Caki2 (cell line): ENCODE measurements at places on chromosomes 2 and 18.
A peak's percentile ranks its signal among the peaks of the same experiment; 100 is the strongest.

DNA sequence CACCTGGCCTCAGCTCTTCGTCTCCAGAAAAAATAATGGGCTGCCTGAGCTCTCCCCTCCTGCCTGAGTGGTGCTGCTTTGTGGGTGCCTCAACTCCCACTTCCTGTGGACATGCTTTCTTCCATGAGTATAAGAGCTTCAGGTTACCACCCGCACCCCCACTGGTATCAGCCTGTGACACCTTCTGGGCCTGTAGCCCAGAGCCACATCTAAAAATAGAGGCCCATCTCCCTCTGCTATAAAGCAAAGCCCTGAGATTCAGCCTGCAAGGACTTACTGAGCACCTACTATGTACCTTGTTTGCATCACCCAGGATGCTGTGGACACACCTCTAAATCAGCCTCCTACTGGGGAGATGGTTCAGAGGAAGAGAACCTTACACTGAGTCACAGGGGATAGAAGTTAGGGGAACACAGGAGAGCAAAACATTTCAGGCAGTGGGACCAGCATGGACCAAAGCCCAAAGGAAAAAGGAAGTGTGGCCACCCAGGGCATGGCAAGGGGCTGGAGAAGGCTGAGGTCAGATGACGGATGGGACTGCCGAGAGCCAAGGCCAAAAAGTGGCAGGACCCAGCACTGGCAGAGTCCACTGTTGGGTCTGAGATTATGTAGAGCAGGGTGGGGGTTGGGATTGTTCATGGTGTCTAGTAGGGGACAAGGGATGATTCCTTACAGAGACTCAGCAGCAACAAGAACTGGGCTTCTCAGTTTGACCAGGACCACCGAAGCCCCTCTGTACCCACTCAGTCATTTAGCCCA, 123.7 kb upstream of the PPP1CB start:
- no peak for DNase-seq

DNA sequence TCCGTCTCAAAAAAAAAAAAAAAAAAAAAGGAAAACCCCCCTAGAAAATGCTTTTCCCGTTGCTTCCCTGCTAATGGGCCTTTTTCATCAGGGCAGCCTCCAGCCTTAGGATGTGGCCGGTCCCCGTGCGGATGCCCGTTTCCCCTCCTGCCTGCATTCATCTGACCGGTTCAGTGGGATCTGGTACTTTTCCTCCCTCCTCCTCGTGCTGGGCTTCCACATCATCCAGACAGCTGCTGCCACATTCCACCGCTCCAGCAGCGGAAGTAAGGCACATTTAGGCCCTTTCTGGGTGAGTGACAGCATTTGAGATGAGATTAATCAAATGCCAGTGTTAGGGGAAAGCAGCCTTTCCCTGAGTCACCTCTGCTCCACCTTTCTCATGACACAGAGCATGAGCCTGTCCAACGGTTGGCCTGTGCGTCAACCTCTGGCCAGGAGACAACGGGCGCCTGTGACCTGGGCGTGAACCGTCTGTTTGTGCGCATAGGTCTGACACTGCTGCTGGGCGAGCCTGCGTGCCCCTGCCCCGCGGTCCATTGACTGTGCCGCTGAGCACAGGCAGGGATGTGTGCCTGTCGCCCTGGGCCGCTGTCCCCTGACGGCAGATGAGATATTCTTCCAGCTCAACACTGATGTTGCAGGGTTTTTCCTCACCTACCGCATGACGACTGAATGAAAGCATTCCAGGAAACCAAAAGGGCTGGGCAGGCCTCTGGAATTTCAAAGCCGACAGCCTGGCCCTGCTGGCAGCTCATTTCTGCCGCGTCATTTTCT, 174.0 kb downstream of the TGIF1 start:
- DNase-seq, result peak; percentile 100

DNA sequence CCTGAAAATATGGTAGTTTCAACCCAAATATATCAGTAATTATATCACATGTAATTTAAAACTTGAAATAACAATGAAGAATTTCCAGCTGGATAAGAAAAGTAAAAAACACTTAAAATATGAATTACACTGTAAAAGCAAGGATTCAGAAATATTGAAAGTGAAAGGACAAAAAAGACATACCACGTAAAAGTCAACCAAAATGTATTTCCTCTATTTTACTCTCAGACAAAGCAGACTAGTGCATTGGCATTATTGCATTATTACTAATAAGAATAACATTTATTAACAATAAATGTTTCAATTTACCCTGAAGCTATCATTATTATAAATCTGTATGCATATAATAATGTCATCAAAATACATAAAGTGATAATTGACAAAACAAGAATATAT, 445.1 kb upstream of the TRIB2 start:
- no peak for DNase-seq

DNA sequence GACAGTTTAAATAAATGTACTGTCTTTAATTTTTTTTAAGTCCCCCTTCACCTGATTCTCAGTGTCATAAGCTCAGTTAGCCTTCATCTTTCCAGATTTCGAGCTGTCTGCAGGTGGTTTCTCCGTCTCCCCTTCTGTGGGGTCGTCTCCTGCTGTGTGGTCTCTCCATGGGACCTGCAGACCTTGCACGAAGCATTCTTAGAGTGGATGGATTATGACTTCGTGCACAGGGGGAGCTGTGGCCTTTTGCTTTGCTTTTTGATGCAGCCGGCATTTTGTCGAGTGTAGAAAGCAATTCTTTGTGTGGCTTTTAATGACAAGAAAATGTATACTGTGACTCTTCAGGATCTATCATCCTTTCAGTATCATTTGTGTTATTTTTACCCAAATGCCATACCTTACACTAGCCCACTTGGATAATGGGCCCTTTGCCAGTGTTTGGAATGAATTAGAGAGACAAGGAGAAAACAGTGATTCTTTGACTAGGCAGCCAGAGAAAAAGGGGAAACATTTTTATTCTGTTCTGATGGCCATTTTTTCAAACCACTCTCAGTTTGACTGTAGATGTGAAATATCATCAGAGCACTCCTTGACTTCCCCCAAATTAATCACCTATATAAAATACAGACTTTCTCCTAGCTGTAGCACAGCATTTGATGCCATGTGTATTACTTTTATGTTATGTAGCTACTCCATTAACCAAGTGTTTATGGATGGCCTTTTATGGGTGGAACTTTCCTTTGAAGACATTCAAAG, 54.3 kb downstream of the ITGA6 start:
- no peak for DNase-seq

- no peak for DNase-seq
Measured at GRCh38 chr18:72458271-72458670, 85.9 kb downstream of the CBLN2 start.

GRCh38 chr2:238108423-238109183, 8.5 kb downstream of the ESPNL start:
- DNase-seq, result no peak

- no peak for DNase-seq
Measured at GRCh38 chr2:167005096-167005495, 116.8 kb downstream of the XIRP2 start.

GRCh38 chr18:21998486-21998885, 170.9 kb upstream of the GATA6 start:
- DNase-seq, result no peak

GRCh38 chr2:240254337-240255164, 114.1 kb upstream of the OTOS start:
- DNase-seq, result no peak

DNA sequence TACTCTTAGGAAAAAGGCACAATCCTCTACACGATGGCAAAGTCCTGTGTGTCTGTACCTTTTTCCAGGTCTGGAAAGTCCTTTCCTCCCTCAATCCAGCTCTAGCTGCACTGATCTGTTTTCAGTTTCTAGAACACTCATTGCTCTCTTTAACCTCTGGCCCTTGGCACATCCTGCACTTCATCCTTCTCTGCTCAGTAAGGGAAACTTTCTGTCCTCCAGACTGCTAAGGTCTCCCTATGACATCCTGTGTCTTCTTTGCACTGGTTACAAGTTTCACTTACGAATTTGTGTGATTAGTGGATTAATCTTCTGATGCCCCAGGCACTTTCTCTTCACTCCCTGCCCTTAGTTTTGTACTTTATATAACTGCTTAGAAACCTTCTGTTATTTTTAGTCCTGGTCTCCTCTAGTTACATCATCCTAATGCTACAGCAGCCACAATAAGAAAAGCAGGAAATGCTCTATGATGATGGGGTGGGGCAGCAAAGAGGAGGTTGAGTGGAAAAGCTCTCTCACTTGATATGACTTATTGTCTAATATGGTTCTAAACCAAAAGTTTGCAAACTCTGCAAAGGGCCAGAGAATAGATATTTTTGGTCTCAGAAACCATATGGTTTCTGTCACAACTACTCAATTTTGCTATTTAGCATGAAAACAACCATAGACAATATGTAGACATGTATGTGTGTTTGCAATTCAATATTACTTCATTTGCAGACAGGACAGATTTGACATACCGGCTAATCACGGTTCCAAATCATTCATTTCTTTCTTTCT, 568.2 kb downstream of the THSD7B start:
- no peak for DNase-seq

DNA sequence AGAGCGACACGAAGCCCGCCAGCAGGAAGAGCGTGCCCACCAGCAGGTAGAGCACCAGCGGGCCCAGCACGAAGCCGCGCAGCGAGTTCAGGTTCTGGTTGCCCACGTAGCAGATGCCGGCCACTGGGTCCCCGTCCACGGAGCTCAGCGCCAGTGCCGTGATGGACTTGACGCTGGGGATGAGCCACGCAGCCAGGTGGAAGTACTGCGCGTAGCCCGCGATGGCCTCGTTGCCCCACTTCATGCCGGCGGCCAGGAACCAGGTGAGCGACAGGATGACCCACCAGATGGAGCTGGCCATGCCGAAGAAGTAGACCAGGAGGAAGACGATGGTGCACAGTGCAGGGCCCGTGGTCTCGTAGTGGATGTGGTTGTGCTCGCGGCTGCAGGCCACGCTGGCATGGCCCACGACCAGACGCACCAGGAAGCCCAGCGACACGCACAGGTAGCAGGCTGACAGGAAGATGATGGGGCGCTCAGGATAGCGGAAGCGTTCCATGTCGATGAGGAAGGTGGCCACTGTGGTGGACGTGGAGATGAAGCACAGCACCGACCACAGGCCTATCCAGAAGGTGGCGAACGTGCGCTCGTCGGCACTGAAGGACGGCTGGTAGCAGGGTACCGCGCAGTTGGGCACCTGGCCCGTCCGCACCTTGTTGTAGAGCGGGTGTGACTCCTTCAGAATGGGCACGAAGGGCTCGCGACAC, 2.1 kb downstream of the FZD5 start:
- no peak for DNase-seq

DNA sequence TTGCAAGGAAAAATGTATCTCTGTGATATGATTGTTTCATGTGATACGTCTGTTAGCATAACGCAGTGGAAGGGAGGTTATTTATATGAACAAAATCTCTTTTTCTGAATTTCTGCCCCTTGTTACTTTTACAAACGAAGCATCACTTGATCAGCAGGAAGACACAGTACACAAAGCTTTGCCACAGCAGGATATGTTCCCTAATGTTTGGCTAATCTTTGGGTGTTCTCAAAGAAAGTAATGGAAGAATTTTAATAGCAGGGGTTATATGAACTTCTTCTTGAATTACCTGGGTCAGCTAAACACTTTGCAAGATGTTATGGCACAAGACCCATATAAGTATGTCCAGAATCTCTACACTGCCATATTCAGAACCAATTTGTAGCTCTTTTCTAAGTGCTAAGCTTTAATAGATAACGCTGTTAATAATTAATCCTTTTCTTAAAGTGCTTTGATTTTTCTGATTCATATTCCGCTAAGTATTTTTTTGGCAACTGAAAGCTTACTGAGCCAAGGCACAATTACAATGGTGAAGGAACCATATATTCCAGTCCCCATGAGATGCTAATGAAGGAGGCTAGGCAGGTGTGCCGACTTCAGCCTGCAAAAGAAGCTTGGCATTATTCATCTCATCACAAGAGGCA, 33.2 kb upstream of the TRIB2 start:
- no peak for DNase-seq

DNA sequence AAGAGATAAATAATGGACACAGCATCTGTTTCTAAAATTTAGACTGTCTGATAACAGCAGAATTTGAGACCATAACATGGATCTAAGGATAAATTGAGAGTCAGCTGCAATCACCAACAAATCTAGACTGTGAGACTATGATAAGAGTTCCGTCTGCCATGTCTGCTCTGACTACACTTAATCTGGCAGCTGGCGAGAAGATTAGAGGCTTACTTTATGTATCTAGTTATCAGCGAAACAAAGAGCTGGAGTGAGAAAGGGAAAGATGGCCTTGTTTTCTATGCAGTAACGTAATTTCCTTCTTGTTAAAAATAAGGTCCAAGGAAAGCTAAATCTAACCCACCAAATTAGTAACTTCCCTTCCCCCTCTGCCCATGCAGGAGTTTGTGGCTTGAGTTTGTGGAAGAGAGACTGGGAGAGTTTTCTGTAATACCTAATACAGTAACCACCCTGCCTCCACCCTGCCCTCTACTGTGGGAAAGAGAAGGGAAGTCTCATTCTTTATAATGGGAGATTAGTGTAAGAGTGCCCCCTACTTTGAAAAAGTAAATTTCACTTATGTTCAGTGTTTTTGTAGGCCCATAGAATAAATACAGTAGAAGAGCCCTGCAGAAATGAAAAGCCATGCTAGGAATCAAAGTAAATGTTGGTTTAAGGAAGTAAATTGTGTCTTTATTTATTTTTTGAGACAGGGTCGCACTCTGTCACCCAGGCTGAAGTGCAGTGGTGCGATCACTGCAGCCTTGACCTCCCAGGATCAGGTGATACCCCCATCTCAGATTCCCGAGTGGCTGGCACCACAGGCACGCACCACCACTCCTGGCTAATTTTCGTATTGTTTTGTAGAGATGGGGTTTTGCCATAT, 27.5 kb downstream of the EML4 start:
- DNase-seq, result peak; percentile 87
